Activated CD8-positive, alpha-beta memory T cell treated with anti-CD3 and anti-CD28 coated beads, Interleukin-2, amount 50 U/mL, for 4 hours (primary cell): ENCODE measurements at places on chromosomes 5 and 9.
A peak's percentile ranks its signal among the peaks of the same experiment; 100 is the strongest.

DNA sequence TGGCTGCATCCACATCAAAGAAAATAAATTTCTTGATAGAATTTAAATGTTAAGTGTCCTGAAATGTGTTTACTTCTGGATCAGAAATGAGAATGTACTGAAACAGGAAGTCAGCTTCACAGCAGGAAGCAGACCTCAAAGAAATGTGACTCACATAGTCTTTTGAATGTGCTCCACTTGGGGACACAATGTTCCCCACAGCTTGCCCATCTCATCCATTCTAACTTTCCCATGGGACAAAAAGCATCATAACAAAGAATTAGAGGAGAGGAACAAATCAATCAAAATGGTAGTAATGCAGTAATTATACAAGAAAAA, 85.7 kb downstream of the GRAMD2B start:
- no peak for DNase-seq

GRCh38 chr5:178383919-178384815, 151.6 kb upstream of the PHYKPL start:
- no peak for DNase-seq

GRCh38 chr9:93859431-93860215, 95.5 kb downstream of the BARX1 start:
- DNase-seq, result no peak

DNA sequence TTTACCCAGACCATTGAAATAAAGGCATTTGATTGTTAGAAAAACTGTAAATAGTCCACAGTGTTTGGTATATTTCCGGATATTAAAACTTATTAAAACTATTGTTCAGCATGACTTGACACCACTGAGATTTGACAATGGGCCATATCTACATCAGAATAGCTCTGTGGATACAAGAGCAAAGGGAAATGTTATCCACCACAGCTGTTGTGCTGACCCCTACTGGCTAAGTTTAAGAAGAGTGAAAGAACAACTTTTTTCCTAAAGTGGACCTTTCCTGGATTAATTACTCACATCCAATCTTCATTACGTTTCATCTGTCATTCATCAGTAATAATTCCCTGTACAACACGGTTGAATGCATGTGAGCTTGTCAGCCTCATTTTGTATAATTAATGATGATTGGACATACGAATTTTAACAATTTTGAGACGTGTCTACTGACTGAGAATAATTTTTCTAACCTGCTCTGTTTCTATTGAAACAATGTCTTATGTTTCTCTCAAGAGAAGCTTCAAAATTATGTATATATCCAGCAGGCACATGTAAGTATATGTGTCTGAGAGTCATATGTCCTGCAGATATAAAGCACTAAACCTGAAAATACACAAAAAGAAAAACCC, 1952.6 kb downstream of the MAT2B start:
- DNase-seq, result no peak

DNA sequence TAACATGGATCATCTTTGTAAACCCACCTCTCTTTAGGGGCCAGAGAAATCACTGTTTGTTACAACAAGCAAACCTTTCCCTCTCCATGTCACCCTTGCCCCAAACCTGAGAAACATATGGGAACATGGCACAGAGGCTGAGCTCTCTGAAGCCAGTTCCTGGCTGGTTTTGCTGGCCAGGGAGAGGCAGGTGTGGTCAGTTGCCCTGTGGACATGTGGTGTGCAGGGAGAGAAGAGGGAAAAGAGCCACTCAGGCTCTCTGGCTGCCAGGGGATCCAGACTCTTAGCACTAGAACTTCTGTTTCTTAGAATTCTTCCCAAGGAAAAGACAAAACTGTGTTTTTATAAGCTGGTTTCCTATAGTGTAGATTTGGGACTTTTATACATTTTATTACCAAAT, 4.6 kb upstream of the CATSPER3 start:
- no peak for DNase-seq

DNA sequence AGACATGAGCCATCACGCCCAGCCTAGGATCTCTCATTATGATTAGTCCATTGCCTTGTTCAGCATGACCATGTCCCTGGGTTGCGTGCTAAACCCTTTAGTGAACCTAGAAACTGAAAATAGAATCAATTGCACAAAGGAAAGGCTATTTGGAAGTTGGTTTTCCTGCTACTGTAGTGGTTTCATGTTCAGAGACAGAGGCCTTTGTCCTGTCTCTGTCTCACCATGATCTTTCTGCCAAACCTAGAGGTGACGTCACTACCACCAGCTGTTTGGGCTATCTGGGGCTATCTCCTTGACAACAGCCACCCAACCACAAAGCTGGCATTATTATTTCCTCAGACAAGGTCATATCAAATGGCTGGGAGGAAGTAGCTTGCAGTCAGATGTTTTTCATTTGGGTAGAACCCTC, 4.0 kb upstream of the CDK5RAP2 start:
- no peak for DNase-seq

DNA sequence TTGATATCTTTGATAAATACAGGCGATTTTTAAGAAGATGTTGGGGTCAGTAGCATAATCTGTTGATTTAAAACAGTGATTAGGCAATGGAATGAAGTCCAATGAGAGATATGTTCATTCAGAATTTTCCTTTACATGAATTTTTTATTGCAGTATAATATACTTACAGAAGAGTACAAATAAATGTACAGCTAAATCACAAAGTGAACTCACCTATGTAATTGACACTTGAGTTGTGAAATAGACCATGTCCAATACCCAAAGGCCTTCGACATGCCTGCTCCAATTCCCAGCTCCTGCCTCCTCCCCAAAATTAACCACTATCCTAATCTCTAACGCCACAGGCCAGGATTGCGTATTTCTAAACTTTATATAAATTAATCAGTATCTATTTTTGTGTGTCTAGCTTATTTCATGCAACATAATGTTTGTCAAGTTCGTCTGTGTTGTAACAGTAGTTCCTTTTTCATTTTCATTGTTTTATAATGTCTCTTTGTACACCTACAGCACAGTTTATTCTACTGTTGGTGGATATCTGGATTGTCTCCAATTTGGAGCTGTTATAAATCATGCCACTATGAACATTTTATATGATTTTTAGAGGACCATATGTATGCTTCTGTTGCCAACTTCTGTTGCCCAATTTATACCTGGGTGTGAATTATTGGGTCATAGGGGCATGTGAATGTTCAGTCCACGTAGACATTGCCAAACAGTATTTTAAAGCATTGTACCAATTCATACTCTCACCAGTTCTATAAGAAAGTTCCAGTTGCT, 208.3 kb downstream of the TLE1 start:
- no peak for DNase-seq

- peak; percentile 80 for DNase-seq
Observed at GRCh38 chr9:136631038-136632000, 31.4 kb upstream of the EGFL7 start.

DNA sequence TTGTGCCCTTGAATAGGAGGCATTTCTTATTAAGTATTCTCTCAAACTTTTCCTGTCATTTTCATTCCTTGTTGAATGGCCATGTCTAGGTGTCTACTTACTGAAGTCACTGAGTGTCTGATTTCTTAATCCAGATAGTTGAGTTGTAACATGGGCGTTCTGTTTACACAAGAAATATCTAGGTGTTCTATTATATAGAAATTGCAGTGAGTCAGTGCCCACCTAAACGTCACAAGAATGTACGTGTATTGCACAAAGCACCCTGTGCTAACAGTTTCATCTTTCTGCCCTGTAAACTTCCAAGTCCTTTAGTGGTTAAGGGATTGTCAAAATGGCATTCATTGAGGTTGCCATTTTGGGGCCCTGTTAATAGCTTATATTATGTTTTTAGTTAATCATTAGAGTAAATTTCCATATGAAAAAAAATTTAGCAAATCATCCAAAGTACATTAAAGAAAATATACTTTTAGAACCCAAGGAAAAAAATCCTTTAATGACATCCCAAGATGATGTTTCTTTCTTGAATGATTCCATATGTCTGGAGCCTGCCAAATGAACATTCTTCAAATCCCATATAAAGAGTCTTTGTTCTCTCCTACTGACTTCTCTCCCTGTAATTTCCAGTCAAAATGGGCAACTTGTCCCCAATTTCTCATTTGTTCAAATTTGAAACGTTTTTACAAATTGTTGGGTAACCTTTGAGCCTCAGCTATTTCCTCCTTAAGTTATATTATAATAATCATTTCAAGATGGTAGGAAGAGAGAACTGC, 114.2 kb downstream of the GOLPH3 start:
- DNase-seq, result no peak

DNA sequence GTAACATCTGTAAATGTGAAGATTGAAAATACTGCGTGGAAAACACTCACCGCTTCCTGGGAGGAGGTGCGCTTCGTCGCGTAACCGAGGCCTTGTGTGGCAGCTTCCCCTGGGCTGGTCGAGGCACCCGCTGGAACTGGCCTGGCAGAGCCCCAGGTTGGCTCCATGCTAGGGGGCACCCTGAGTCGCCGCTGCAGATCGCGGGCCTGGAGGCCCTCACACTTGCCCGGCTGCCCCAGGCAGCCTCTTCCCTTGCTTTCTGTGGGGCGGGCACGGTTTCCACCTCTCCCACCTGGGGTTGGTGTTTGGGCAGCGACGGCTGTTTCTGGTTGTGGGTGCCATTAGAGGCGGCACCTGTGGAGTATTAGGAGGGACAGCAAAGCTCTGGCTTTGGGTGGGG, 852 bp downstream of the ZNF354C start:
- DNase-seq, result no peak

DNA sequence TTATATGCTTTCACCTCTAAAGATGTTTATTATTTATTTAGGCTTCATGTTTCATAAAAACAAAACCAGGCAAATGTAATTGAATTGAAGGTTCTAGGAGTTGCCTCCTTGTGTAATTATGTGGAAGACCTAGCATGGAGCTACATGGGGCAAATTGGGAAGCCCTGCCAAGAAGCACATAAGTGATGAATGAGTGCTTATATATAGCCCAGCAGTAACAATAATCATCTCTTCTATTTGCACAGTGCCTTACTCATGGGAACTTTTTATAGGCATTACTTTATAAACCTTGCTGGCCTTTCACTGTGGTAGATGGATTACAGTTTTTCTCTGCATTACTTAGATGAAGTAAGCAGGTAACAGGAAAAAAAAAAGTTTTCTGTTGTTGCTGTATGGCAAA, 40.0 kb upstream of the GRAMD2B start:
- no peak for DNase-seq

GRCh38 chr5:140000332-140000731, 42.8 kb downstream of the NRG2 start:
- no peak for DNase-seq

- no peak for DNase-seq
Observed at GRCh38 chr5:169993485-169993790, 13.1 kb upstream of the INSYN2B start.

DNA sequence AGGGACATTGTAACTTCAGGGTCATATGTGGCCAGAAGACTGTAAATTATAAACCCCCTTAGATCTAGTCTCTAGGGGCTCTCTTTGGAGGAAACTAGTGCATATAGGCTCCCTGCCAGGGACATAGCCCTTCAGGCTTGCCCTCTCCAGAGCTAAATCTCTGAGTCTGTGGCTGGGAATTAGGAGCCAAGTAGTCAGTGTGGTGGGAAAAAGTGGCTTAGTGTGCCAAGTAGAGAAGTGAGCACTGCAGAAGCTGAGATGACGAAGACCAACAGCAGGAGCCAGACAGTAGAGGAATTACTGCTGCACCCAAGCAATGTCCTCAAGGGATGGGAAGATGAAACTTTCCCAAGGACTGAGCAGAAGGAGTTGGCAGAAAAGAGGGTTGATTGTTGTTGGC, 71.2 kb downstream of the CWC27 start:
- no peak for DNase-seq

GRCh38 chr9:91047529-91047928, 245.9 kb downstream of the SYK start:
- DNase-seq, result peak; percentile 38

- no peak for DNase-seq
Observed at GRCh38 chr5:5667136-5667554, 244.7 kb downstream of the ICE1 start.

- peak; percentile 9 for DNase-seq
Observed at GRCh38 chr9:129284607-129285291, 106.7 kb upstream of the IER5L start.

DNA sequence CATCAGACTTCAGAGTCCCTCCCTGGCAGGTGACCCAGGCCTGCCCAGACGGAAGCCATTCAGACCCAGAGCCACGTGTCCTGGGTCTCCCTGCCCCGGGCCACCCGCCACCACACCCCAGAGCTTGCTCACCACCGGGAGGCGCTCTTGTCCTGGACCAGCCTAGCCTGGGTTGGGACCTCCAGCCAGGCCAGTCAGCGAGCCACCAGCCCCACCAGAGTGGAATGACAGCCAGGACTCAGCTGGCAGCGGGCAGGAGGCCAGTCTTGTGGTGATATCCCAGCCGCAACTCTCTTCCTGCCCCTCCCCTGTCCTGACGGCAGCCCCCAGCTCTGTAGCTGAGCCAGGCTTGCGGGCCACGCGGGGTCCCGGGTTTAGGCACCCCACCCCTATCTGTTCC, 1.7 kb upstream of the PTGDS start:
- DNase-seq, result no peak

DNA sequence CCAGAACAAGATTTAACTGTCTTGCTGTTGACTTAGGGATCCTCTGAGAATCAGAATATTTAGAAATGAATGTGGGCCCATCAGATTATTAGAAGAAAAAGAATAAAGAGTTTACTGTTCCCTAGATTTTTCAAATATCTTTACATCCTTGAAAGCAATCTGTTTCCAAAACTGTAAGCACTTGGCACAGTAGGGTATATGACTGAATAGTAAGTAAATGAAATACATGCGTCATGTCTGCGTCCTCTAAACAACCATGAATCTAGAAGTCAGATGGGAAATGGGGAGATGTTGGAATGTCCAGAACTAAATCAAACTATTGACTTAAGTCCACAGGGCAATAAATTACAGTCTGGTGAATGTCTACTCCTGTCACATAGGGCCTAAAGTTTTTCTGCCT, 26.1 kb downstream of the TTC23L start:
- no peak for DNase-seq

- DNase-seq, result no peak
Observed at GRCh38 chr5:155068616-155069100, 55.1 kb downstream of the KIF4B start.

DNA sequence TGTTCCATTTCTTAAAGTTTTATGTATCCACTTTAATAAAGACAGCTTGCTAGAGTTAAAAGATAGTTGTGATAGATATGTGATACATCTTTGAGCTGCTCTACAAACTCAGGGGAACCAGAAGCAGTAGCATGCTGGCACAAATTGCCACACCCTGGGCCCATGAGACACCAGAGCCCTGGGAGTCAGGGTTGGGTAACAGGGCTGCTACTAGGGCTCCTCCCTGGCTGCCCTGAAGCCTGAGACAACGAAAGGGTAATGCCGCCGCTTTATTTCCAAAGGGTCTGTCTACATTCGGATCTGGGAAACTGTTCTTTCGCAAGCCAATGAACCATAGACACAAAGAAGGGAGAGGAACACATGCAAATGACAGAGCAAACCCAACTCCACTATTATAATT, 29.2 kb downstream of the PTPN3 start:
- DNase-seq, result no peak

GRCh38 chr5:69285448-69286116, 47.0 kb downstream of the CCDC125 start:
- DNase-seq, result no peak

GRCh38 chr9:135974220-135974573, 13.0 kb upstream of the UBAC1 start:
- no peak for DNase-seq
